ENCODE measurements at places on chromosomes 2 and 18.

DNA sequence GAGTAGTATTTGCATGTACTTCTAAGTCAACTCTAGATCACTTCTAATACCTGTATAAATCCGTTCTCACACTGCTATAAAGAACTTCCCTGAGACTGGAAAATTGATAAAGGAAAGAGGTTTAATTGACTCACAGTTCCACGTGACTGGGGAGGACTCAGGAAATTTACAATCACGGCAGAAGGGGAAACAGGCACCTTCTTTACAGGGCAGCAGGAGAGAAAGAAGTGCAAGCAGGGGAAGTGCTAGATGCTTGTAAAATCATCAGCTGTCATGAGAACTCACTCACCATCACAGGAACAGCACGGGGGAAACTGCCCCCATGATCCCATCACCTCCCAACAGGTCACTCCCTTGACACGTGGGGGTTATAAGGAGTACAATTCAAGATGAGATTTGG, 24.0 kb upstream of the SLC35F5 start:
- DNase-seq, result no peak

GRCh38 chr18:79816092-79816491, 18.4 kb downstream of the KCNG2 start:
- no peak for DNase-seq

GRCh38 chr2:161625996-161626395, 1.8 kb downstream of the SLC4A10 start:
- DNase-seq, result no peak

- DNase-seq, result no peak
Measured at GRCh38 chr18:58966005-58966677, 101.5 kb downstream of the ZNF532 start.

GRCh38 chr2:162244541-162245031, 1.3 kb upstream of the FAP start:
- no peak for DNase-seq

- no peak for DNase-seq
Measured at GRCh38 chr2:170092436-170093060, 85.4 kb upstream of the MYO3B start.

DNA sequence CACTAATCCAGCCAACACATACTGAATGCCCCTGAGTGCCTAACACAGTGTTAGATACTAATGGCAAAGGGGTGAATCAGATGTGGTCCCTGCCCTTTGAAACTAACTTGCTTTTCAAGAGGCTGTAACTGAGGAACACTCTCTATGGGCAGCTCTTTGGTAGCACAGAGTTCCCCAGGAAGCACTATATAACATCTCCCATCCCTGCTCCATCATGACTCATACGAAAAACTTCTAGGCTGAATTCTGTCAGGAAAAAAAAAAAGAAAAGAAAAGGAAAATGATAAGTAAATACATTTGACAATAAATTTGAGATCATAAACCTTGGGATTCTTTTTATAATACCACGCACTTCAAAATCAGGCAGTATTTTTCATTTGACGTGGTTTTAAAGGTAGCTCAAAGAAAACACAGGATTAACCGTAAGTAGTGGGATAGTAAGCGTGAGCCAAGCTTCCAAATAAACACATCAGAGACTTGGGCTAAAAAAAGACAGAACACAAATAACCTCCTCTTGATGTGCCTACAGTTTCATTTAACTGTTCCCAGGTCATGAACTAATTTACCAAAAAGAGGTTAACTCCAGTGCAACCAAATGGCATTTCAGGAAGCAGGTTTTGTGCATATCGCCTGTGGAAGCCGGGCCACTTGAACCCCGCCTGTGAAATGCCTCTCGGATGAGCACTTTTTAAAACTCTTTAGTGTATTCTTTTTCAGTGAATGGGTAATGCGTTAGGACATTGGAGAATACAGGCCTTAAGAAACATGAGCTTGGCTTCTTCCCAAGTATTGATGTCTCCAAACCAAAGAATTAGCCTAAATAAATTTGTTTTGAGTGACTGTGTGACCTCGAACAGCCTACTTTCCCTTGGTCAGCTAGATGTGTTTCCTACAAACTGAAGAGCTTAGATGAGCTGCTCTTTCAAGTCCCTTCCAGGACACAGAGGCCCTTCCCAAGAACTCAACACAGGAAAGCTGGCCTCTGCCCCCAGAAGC, 42.0 kb downstream of the RDH14 start:
- DNase-seq, result no peak

GRCh38 chr2:113061896-113062770, 3.1 kb downstream of the IL36RN start:
- no peak for DNase-seq

- DNase-seq, result no peak
Measured at GRCh38 chr2:99989905-99990304, 152.5 kb downstream of the AFF3 start.

GRCh38 chr18:36406805-36407204, 109.3 kb downstream of the FHOD3 start:
- no peak for DNase-seq

- DNase-seq, result no peak
Measured at GRCh38 chr2:217835931-217836891, 166.6 kb downstream of the TNS1 start.

DNA sequence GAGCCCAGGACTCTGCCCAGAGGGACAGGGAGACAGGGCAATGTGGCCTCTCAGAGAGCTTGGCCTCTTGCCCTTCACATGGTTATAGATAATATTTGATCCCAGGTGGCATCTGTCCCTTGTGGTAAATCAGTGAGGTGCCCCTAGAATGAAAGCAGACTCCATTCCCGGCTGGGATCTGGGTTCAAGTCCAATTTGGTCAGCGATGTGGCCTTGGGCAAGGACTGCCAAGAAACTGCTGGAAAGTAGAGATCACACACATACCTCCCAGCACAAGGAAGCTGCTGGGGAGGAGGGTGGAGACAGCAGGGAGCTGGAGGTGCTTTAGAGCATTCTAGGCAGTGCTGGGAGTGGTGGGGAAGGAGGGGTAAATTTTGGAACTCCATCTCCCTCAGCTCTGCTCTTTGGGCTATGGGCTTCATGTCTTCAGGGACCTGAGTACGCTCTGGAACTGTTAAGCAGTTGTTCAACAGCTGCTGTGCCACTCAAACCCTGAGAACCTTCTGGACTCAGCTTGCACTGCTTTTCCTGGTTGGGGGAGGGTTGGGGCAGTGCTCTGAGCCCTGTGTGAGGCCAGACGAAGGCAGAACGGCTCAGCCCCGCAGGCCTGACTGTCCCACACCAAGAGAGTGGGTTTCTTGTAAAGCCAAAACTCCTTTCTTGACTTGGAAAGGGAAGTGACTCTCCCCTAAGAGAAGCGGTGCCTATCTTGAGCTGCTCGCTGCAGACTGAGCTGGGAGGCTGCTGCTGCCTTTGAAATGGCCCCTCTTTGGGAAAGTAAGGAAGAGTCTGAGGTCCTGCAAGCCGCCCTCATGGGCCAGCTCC, 23.0 kb downstream of the INPP5D start:
- no peak for DNase-seq

GRCh38 chr2:167814881-167815718, 432.3 kb downstream of the STK39 start:
- DNase-seq, result no peak

GRCh38 chr2:240138254-240138984, 2.0 kb downstream of the OTOS start:
- no peak for DNase-seq

GRCh38 chr18:32956591-32957315, 183.9 kb upstream of the KLHL14 start:
- no peak for DNase-seq

DNA sequence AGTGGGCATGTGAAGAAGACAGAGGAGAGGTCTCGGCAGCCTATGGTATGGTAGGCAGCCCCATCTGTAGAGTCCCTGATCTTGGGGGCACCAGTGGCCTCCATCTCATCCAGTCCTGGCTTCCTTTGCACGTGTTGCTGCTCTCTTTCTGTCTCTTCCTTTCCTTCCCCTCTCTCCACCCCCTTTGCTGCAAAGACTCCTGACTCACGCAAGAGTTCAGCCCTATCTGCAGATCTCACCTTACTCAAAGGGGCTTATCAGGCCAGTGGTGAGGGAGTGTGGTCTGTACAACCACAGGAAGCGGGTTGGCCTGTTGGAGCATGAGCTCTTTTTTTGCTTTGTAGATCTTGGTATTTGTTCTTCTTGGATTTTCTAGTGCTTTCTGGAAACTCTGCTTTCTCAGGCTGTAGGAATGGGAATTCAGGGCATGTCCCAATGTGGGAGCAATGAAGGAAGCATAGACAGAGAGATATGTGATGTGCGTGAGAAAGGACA, 14.6 kb upstream of the NT5DC4 start:
- no peak for DNase-seq

DNA sequence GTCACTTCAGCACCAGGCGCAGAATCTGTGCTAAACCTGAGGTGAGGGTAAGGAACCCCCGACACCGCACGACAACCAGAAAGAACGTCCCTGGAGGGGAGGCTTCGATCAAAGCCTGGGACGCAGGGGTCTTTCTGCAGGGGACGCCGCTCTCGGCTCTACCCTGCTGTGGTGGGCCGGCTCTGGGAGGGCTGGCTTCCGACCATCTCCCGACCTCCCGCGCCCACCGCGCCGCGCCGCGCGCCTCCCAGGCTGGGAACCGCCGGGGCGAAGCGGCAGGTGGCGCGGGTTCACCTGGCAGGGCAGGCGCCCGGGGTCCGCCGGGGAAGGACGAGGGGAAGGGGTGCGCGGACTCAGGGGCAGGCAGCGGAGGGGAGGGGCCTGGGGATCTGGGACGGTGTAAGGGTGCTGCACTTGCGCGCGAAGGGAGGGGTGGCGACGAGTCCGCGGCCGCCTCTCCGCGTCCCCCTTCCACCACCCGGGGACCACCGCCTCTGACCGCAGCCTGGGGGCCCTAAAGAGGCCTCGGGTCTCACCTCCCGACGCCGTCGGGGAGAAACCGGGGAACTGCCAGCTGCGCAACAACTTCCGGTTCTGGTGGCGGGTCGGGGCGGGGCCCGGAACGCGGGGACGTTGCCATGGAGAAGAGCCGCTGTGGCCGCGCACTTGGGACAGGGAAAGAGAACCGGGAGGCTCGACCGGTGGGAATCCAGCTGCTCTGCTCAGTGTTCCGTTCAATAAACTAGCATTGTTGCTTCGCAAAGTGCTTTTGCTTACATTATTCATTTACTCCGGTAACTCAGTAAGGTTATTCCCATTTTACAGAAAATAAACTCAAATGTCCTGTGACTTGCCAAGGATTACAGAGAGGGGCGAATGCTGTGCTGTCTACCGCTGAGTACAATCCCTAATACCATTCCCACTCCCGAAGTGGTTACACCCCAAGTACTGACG, at the start of gene ZNF396:
TSS of gene ZNF396 (minus strand) at position 596 of the 954 bp plus-strand sequence. CDS start 3,045 bp downstream, outside the sequence.
- DNase-seq, result peak; percentile 82

DNA sequence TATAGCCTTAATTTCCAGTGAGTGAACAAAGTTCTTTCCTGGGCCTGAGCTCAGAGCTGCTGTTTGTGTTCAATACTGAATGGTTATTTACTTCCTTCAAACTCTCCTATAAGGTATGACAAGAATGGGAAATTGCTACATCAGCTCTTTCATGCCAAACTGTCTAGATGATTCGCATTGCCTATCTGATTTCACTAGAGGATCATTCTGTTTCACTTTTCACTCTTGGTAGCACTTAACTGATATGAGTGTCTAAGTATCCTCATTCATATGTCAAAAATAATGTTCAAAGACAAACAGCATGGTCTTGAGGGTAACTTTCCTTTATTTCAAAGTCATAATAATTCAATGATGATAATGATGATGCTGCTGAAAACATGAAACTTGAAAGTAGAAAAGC, 32.9 kb upstream of the SCG2 start:
- no peak for DNase-seq

- no peak for DNase-seq
Measured at GRCh38 chr18:32040936-32041335, 22.3 kb downstream of the RNF125 start.

GRCh38 chr2:106356291-106356690, 111.9 kb downstream of the RGPD3 start:
- DNase-seq, result no peak

GRCh38 chr2:239166201-239166834, 234.5 kb downstream of the HDAC4 start:
- no peak for DNase-seq

DNA sequence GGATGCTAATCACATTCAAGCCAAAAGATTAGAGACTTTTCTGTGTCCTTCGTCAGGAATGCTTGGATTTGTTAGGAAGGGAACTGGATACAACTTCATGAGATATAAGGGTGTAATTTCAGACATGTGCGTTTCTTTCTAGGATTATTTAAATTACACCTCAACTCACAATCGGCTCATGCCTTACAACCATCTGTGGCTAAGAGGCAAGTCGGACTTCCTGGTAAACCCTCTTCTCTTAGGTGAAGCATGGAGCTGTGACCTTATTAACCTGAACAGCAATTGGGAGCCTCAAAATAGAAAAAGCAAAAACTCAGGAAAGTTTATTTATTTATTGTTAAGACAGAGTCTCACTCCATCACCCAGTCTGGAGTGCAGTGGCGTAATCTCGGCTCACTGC, 61.8 kb downstream of the SEMA4F start:
- DNase-seq, result no peak

- DNase-seq, result no peak
Measured at GRCh38 chr2:166892397-166892796, 4.1 kb downstream of the XIRP2 start.

GRCh38 chr2:217662984-217663602, 339.7 kb downstream of the TNS1 start:
- DNase-seq, result no peak

GRCh38 chr18:23169673-23170044, 34.4 kb downstream of the CABLES1 start:
- no peak for DNase-seq

- DNase-seq, result peak; percentile 36
Measured at GRCh38 chr2:143177096-143177786, 48.0 kb downstream of the ARHGAP15 start.

GRCh38 chr2:61396005-61396404, 74.9 kb downstream of the USP34 start:
- DNase-seq, result no peak

- no peak for DNase-seq
Measured at GRCh38 chr2:151790689-151791088, 37.5 kb downstream of the ARL5A start.

- DNase-seq, result no peak
Measured at GRCh38 chr2:105361102-105361889, 24.0 kb downstream of the C2orf49 start.

DNA sequence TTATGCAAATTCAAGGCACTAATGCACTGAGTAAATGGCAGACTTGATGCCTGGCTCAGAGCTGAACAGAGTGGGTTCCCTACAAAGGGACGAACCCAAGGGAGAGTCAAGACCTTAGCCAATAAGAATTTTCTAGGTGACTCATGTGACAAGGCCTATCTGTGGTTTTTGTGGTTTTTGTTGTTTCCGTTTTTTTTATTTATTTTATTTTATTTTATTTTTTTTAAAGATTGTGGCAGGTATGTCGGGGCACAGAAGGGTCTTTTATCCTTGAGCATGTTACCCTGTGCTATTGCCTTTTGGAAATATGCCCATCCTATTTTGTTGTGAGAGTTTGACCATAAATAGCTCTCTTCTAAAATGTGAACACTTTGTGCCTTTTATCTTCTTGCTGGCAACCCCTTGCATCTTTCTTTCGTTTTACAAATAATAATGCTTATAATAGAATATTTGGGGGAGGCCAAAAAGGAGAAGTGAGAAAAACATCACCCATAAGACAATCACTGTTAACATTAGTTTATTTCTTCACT, 113.4 kb upstream of the AQP4 start:
- peak; percentile 53 for DNase-seq
